ENCODE measurements at places on chromosomes 6 and 20.

GRCh38 chr6:41036186-41036585 is 2.8 kb downstream of the UNC5CL start:
- DNase-seq, result no peak

DNA sequence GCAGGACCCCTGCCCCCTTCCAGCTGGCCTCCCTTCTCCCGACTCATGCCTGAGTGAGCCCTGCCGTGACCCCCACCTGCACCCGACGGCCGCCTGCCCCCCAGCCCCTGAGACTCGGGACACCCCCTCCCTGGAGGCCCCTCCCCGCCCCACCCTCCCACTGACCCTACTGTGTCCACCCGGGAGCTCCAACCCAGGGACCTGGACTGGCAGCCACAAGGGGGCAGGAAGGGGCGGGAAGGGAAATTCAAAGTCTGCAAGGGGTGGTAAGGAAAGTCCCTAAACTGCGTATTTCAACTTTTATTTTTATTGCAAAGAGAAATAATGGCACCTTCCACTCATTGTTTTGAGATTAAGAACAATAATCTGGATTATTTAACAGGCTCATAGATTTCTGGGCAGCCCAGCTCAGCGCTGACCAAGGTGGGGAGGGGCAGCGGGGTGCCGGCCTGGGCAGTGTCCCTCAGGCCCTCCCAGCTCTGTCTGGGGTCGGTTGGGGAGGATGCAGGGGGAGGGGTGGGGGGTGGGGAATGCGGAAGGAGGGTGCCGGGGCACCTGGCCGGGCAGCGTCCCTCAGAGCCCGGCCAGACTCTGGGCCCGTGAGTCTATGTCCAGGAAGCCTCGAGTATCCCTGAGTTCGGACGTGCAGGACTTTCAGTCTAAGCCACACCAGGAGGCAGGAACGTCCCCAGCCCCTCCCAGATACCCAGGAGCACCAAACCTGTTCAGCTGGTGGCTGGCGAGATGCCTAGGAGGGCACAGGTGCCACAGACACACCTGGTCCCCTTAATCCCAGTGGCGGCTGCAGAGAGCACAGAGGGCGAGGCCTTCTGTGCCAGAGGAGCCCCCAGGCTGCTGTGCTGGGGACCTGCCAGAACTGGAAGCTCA is 1.3 kb upstream of the PTK6 start:
- DNase-seq, result no peak

DNA sequence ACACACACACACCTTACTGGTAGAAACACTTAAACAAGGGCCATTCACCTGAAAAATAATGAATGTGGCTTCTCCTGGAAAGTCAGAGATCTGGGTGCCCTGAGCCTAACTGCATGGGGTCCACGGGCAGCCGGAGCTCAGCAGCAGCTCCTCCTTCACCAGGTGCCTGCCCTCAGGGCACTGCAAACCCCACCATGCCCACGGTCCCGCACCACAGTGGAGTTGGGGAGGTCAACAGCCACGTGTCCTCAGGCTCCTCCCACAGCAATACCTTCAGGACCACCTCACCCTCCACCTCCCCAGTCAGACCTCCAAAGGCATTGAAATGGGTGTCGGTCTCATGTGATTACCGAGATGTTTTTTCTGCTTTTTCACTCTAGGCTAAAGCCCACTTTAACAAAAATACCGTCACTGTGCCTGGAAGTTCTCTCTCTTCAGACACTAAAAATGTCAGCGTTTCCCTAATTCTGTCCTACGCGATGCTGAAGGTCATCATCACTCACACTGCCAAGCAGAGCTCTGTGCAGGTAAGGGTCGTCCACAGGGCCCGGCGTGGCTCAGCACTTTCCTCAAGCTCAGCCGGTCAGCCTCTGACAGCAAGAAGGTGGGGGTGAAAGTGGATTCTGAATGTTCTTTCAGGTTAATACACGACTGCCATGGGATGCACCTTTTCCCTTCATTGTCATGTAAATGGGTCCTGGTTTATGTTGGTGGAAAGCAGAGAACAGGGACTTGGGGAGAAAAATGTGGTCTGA is 48.9 kb downstream of the CDK5RAP1 start:
- no peak for DNase-seq

DNA sequence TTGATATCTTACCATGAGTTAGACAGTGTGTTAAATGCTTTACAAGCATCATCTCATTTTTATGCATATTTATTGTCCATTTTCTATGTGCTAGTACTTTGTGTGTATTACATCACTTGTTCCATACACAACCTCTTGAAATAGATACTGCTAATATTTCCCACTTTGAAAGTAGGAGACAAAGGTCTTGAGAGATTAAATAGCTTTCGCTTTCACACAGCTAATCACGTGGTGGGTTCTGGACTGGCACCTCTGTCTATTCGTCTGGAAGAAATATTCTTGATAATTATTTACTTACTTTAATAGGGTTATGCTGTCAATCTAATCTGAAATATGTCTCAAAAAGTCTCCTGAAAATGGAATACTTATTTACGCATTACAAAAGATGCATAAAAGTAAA is 30.2 kb downstream of the EPHA7 start:
- no peak for DNase-seq

DNA sequence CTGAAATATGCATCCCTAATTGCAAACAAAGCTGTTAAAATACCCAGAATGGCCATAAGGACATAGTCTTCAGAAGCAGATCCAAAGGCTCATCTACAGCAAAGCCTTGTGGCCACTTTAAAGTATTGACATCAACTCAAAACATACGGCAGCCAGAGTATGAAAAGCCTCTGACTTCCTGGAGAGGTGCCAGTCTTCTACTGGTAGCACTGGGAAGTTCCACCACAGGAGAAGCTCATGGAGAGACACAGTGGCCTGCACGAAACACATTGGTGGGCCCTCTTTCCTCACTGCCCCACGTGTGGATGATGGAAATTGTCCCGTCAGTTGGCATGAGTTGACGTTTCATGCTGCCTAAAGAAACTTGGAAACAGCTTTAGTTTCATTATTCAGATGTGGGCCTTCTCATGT is 202.6 kb upstream of the HEY2 start:
- no peak for DNase-seq

DNA sequence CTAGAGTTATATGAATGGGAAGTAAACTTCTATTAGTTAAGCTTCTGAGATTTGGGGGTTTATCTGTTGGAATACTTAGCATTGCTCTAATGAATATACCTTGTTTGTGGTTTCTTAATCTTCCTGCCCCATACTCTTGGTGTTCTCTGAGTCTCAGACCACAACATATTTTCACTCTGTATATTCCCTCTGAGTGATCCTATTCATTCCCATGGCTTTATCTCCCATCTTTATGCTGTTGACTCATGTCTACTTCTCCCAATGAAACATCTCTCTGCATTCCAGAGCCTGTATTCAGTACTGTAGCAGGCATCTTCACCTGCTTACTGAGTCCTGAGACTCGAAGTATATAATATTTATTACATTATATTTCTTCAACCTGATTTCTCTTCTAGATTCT is 283.7 kb upstream of the MAP3K7 start:
- no peak for DNase-seq

DNA sequence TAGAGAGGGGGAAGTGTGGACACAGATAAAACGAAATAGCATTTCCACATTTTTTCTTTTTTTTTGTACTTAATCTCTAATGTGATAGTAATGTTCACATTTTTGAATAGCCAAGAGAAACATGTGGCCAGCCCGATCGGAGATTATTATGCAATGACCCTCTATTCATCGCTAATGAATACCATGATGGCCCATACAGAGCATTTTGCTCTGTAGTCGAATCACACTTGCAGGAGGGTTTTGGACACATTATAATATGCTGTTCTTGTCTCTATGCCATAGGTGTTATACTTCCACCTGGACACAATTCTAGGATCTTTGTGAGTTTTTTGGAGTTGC is 60.1 kb downstream of the MTHFD1L start:
- DNase-seq, result no peak

- DNase-seq, result peak; percentile 48
These were observed 29.6 kb upstream of the TUBB2A start for GRCh38 chr6:3186974-3187382.

All from eye (tissue), 1 donor.